ENCODE measurements at places on chromosomes 6 and 20.

DNA sequence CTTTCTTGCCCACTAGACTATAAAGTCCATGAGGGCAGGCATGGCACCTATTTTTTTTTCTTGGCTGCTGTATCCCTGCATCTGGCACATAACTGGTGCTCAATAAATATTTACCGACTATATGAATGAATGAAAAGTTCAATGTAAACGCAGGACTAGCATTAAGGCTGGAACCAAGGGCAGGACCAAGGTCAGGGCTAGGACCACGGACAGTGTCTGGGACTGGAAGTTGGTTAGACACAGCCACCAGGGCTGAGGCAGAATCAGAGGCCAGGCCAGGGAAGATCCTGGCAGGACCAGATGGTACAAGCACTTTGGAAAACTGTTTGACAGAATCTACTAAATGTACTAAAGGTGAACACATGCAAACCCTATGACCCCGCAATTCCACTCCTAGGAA, 3.7 kb downstream of the TNXB start:
- DNase-seq, result no peak

GRCh38 chr6:169153401-169153800, 100.2 kb downstream of the THBS2 start:
- DNase-seq, result no peak

GRCh38 chr20:18702736-18703135, 110.8 kb upstream of the SCP2D1 start:
- no peak for DNase-seq

DNA sequence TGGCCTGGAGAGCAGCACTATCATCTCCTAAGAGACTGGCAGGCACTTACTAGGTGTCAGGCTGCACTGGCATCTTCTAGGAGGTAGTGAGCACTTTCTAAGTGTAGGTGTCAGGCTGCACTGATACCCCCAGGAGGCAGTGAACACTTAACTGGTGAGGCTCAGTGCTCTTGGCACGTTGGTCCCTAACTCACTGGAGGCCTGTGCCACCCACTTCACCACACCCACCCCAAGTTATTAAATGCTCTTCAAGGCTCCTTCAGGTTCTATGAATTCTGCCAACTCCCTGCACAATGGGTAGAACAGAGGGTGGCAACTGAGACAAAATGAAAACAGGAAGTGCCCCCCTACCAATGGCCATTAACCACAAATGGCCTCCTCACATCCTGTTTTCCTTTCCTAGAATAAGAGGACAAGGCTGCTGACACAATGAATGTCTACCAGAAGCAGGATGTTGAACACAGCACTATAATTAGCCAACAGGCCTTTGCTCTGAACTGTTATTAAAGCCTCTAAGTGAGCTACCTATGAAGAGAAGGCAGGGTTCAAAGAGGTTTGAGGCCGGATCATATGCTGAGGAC, 29.4 kb downstream of the NCOA5 start:
- DNase-seq, result no peak

GRCh38 chr6:37140145-37140544, 29.8 kb upstream of the PIM1 start:
- DNase-seq, result no peak

DNA sequence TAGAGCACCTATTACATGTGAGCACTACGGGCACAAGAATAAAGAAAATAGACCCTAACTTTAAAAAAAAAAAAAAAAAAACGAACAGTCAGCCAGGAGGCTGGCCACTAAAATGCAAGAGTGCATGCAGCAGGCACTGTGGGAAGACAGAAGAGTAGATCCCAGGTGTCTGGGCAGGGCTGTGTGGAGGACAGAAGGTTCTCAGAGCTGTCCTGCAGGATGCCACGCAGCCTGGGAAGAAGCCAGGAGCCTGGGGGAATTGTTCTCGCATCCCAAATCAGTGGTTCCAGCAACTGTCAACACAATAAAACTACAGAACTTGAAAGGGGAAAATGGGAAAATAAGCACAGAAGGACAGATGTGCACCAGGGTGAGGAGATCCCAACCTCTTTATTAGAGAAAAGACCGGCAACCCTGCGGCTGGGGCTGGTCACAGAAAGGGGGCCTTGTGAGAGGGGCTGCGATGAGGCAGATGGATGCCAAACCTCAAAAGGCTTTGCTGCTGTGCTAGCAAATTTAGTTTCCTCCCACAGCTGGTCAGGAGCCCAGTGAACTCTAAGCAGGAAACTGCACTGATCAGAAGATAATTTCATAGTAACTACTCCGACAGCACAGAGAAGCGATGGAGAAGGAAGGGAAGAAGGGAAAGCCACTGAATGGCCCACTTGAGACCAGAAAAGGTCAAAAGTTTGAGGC, 30.9 kb downstream of the MAP3K5 start:
- no peak for DNase-seq

DNA sequence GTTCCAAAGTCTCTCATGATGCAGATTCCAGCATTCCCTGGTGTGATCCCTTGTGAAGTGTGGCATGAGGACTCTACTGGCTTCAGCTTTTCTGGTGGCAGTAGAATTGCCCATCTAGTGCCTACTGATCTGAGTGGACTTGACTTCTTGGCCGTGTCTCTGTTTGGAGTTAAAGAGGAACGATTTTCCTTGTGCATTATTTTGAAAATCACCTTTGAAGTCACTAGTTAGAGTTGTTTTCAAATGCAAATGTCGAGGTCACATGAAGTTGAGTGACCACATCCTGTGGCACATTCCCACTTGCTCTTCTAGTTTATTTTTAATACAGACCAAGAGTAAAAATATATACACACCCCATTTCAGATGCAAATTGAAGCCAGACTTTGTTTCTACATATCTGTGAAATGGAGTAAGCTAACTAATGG, 270.7 kb upstream of the TAB2 start:
- DNase-seq, result no peak

DNA sequence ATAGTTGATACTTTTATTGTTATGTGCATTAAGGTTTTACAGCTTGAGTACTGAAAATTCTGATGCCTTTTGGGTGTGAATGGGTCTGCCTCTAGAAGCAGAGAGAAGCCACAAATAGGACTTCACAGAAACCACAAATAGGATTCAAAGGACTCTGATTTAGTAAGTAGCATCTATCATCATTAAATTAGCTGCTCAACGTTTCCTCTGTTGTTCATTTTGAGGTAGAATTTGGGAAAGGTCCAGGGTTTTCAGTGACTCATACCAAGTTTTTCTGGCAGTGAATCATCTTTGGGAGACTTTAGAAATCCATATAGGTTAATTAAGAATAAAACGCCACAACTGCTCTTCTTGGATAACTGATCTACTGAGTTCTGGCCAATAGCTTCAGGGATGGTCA, 105.1 kb downstream of the PHF3 start:
- no peak for DNase-seq

GRCh38 chr20:45289942-45290676, 16.5 kb upstream of the RBPJL start:
- no peak for DNase-seq

DNA sequence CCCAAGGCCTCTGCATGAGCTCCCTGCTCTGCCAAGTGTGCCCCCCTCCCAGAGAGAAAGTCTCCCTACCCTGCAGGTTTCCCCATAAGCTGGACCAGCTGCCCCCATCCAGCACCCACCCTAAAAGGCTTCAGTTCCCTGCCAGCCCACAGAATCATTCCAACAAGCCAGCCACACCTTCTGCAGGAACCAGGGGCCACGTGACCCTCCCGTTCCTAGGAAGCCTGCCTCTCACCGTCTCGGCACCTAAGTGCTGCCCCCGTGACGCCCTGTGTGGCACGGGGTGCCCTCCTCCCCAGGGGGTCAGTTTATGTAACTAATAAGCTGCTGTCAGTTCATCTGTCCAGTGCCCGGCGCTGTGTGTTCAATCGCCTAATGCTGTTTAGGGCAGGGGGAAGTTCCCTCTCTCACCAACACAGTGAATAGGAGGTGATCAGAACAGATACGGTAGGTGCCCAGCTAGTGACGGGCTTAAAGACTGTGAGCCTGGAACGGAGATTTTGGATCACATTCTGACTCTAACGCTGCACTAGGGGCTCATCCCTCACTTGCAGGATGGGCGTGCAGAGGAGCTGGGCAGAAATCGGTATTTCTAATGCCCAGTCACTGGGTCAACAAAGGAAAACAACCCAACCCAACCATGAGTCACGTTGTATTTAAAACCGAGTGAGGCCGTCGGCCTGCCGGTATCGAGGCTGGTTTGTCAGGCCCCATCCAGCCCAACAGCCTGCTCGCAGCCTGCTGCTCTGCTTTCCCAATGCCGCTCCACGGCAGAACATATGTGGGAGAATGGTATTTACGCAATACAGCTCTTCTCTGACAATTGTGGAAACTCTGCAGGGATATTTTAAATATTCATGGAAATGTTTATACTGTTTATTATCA, 56.0 kb downstream of the RAMACL start:
- no peak for DNase-seq
